Activated CD4-positive, alpha-beta T cell treated with anti-CD3 and anti-CD28 coated beads for 36 hours (primary cell): ENCODE measurements at places on chromosomes 12 and 14.

DNA sequence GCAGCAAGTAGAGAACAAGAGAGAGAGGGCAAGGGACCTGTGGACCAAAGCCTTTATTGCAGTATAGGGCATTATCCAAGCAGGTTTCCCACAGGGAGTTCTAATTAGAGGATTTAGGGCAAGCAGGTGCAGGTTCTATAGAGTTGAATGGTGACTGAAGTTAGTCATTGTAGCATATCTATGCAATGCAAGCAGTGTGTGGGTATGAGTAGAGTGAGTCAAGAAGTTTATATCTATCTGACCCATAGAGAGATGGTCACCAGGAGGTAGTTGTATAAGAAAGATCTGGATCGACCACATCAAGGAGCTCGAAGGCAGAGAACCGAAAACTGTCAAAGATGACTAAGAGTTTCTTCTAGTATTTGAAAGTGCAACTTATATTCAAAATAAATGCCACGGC, 167.3 kb downstream of the PLCZ1 start:
- no peak for DNase-seq

- peak; percentile 81 for DNase-seq
These were observed 49.2 kb downstream of the FBXW8 start for GRCh38 chr12:116959845-116960514.

- no peak for DNase-seq
These were observed 77.1 kb downstream of the B4GALNT3 start for GRCh38 chr12:536751-537245.

DNA sequence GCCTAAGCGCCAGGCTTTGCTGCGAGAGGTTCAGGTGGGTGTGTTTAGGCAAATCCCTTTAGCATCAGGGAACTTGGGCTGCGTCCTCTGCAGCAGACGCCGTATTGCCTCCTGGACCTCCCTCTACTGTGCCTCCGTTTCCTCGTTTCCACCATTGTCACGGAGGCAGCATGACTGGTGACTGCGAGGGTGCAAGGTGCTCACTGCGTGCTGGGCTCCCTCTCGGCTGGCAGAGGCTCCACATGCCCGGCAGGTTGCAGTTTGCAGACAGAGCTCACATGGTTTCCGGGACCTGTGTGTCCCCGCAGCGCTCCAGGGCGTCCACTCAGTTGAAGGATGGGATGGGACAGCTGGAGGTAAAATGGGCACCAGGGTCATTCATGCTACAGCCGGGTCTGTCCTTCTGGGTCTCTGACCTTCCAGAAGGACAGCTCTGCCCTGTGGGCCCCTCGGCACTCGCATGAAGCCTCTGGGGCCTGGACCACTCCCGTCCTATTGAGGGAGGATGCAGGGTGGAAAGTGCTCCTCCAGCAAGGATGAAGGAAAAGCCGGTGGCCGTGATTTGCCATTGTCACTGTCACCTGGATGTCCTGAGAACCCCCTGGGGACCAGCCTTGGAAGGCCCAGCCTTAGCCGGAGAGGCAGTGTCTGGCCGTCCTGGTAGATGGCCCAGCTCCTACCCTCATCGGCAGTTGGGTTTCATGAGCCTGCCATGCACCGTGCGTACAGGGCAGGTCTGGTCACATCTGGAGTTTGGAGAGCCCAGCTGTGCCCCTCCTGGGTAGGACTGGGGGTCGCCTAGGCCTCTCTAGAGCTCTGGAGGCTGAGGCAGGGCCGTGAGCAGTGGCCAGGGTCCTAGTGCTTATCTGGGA, 146.5 kb downstream of the KIF26A start:
- DNase-seq, result no peak

- DNase-seq, result no peak
These were observed 10.4 kb downstream of the SLC15A4 start for GRCh38 chr12:128813392-128813791.

GRCh38 chr12:10067942-10068341, 30.8 kb downstream of the CLEC1A start:
- no peak for DNase-seq

DNA sequence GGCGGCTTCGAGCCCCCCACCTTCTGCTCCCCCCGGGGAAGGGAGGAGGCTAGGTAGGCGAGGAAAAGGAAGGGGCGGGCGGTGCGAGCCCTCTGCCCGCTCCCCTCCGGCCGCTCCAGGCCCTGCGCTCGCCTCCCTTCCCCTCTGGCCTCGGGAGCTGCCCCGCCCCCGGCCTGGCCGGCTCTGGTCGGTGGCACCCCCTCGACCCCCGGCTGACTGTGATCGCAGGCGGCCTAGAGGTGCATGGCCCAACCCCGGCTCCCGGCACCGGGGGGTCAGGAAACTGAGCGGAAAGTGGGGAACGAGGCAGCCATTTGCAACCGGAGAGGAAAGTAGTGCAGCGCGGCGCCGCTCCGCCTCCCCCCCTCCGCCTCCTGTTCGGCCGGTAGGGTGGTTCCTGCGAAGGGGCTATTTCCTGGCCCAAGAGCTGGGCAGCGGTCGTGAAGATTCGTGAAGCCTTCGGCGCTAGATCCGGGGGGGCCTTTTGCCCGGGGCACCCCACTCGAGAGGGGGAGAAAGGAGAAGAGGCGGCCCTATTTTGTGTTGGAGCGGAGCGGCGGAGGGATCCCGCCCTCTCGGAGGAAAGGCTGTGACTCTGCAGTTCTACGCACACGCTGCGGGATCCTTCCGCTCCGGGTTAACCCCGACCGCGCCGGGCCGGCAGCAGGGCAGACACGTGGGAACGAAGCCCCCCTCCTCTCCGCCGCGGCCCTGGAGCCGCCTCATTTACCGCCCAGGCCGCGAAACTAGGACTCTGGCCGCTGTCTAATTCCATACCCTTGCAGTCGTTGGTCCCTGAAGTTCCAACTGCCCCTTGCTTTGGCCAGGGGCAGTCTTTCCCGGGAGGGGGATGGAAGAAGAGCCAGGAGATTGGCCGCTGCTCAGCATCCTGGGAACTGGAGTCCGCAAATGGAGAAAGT, at the start of gene KMT2D:
Gene KMT2D, minus strand, starts transcription at position 558 of the 920 bp plus-strand sequence. CDS start 5,470 bp downstream, outside the sequence.
- DNase-seq, result peak; percentile 94

DNA sequence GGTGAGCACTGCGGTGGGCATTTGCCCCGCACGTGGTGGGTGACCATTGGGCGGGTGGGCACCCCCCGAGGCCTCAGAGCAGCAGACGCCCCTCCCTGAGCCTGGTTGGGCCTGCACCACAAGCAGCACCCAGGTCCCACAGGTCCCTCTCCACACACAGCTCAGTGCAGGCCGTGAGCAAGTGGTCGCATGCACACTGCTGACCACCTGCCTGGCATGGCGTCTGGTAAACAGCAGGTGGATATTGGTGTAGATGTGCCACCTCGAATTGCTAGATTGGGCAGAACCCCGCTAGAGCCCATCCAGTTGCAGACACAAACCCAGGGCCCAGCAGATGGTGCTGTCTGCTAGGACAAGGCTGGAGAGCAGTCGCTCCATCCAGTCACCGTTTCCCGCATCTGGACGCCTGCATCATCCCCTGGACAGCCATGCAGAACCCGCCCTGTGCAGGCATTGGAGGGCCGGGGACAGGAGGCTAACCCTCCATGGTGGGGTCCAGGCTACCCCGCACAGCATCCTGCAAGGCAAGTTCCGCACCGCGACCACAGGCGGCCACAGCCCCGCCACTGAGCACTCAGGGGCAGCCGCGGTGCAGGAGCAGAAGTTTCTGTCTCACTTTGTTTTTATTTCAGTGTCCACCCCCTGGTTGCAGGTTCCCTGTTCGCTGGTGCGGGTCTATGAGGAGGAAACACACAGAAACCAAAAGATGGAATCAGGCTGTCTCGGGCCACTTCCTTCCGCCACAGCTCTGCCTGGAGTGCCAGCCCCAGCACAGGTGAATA, 45.6 kb upstream of the RIMBP2 start:
- peak; percentile 84 for DNase-seq

DNA sequence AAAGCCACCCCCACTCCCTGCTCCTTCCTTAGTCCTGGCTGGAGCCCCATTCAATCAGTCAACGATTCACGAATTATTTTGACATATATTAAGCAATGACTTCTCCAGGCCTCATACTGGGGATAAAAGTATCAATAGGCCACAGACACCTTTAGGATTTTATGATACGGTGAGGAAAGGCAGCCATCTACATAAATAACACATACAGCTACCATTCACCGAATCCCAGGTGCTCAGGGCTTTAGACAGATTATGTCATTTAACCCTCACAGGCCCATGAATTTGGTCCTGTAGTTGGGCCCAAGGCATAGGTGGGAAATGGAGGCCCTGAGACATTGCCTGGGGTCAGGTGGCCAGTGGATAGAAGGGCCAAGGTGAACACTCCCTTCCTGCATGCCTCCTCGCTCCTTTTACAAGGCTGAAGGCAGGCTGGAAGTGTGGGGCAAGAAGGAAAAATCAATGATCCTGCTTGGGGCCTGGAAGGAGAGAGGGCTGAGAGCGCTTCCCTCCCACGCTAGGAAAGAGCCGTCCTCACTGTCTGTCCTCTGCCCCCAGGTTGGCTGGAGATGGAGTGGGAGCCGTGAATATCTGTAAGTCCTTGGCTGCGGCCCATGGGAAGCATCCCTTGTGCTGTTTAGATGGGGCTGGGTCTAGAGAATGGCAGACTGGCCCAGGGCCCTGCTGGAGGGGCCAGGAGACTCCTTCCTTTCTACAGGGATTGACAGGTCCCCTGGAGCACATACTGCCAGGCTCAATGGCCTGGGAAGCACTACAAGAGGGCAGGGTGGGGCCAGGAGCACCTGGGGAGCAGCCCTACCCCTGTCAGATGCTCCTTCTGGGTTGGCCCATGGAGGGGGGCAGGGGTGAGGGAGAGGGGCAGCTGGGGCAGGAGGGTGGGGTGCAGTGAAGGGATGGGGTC, 14.8 kb downstream of the KRT7 start:
- no peak for DNase-seq

DNA sequence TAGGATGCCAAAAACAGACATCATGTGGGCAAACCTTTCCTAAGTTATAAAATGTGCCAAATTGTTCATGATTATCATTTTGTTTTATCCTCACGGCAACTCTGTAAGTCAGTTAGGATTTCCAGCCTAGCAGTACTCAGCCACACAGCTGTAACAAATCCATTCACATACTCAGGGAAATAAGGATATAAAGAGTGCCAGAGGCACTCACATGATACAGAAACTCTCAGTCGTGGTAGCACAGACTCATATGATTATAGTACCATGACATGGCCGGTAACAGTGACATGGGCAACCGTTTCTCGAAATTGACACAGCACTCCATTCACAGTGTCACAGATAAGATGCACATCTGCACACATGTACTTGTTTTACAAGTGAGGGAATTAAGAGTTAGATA, 344.2 kb downstream of the LRIG3 start:
- DNase-seq, result no peak

- no peak for DNase-seq
These were observed 126.1 kb upstream of the ARHGAP5 start for GRCh38 chr14:31950764-31951637.

DNA sequence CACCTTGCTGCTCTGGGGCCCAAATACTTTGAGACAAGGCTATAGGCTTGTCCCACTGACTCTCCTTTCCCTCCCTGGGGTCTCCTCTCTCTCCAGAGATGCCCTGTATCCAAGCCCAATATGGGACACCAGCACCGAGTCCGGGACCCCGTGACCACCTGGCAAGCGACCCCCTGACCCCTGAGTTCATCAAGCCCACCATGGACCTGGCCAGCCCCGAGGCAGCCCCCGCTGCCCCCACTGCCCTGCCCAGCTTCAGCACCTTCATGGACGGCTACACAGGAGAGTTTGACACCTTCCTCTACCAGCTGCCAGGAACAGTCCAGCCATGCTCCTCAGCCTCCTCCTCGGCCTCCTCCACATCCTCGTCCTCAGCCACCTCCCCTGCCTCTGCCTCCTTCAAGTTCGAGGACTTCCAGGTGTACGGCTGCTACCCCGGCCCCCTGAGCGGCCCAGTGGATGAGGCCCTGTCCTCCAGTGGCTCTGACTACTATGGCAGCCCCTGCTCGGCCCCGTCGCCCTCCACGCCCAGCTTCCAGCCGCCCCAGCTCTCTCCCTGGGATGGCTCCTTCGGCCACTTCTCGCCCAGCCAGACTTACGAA, 3.1 kb downstream of the NR4A1 start:
- DNase-seq, result no peak

DNA sequence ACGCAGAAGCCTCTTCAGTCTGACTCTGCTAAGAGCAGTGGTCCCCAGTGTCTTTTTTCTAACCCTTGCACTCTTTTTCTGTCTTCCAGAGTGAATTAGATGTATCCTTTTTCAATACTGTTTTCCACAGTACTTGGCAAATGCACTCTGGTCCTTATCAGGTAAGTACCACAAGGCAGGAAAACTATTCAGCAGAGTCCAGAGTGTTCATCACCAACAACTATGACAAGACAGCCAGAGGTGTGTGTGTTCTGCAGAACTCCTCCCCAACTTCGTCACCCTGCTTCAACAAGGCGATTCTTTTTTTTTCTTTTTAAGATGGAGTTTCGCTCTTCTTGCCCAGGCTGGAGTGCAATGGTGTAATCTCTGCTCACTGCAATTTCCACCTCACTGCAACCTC, 54.3 kb upstream of the STRN3 start:
- DNase-seq, result no peak

DNA sequence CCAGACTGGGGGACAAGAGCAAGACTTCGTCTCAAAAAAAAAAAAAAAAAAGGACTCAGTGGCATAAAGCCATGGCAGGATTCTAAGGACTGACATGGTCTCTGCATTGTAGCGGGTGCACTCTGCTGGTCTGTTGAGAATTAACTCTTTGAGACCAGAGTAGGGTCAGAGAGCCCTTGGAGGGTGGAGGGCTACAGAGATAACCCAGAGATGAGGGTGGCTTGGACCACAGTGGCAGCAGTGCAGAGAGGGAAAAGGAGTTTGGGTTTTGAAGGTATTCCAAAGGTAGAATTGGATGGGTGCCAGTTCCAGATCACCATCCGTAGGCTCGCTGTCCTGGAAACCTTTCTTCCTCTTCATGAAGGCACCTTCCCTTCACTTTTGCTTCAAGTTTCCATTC, 14.3 kb upstream of the DYNC1H1 start:
- no peak for DNase-seq

- DNase-seq, result no peak
These were observed 247.6 kb downstream of the TMEM121 start for GRCh38 chr14:105774001-105774400.

- DNase-seq, result peak; percentile 58
These were observed 2.5 kb downstream of the SLC38A1 start for GRCh38 chr12:46266382-46266791.

- DNase-seq, result no peak
These were observed 56.7 kb downstream of the MYRFL start for GRCh38 chr12:69881771-69882170.

DNA sequence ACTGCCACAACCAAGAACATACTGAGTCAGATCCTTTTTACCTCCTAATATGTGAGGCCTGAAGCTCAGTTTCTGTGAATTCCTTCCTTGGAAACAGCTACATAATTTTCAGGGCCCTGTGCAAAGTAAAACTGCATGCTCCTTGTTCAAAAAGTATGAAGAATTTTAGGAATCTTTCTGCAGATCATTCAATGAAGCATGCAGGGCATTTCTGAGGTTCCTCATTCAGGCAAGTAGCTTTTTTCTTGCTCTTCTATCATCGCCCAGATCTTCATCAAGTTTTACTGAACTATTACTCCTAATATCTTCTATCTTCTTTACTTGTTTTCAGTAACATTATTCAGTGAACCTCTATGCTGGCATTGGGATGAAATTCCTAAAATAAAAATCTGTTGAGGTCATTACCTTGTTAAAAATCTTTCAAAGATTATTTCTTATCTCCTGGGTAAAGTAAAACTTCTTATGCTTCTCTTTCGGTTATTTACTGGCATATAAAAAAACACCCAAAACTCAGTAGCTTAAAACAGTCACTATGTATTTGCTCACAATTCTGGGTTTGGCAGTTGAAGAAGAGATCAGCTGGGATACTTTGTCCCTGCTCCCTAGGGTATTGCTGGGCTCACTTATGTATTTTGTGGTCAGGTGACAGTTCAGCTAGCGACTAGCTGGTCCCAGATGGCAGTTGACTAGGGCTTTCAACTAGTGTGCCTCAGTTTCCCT, 42.6 kb upstream of the KRR1 start:
- DNase-seq, result no peak
